ENCODE measurements at places on chromosomes 3 and 15.

GRCh38 chr3:14378415-14378814 lies 24.0 kb upstream of the SLC6A6 start:
- no peak for DNase-seq

DNA sequence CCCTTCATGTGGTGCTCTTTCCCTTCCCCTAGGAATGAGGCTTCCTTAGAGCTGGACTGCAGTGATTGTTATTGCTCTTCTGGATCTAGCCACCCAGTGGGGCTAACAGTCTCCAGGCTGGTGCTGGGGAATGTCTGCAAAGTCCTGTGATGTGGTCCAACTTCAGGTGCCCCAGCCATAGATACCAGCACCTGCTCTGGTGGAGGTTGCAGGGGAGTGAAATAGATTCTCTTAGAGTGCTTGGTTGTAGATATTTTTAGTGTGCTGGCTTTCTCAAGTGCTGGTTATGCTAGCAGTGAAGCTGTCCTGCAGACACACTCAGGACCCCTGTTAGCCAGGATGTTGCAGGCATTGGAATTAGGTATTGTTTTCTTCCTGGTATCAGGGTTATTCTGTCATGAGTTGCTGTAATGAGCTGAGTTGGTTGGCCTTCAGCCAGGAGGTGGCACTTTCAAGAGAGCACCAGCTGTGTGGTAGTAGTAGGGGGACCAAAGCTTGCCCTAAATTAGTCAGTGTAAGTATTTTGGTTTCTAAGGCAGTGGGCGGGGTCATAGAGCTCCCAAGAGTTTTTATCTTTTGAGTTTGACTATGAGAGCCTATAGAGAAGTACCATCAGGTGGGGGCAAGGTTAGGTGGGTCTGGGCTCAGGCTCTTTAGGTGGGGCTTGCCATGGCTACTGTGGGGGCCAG lies 317.5 kb upstream of the SGO1 start:
- no peak for DNase-seq

DNA sequence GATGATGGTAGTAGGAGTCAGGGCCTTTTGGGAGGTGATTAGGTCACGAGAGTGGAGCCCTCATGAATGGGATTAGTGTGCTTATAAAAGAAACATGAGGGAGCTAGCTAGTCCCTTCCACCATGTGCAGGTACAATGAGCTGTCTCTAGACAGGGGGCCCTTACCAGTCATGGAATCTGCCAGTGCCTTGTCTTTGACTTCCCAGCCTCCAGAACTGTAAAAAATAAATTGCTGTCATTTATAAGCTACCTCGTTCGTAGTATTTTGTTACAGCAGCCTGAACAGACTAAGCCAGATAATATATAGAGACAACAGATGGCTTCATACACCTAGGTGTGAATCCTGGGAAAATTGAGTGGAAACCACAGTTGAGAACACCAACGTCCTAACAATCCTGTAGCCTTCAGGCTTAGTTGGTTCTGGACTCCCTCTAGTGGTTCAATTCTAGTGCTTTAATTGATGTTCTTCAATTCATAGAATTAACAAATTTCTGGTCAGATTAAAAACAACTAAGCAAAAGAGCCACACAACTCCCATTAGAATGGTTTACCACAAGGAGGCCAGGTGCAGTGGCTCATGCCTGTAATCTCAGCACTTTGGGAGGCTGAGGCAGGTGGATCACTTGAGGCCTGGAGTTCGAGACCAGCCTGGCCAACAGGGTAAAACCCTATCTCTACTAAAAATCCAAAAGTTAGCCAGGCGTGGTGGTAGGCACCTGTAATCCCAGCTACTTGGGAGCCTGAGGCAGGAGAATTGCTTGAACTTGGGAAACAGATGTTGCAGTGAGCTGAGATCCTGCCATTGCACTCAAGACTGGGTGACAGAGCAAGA lies 21.3 kb upstream of the GATM start:
- no peak for DNase-seq

DNA sequence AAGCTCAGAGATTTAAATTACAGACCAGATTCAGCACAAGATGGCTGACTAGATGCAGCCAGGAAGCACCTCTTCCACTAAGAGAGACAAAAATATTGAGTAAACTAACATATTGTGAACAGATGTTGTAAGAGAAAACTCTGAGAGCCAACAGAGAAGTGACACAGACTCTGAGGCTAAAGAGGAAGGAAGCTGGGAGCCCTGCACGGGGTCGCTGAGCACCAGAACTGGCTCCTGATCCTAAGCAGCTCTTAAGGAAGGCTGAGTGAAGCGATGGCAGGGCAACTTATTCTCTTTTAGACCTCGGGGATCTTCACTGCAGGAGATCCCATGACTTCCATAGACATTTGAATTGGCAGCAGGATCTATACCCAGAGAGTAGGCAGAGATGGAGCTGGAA lies 578.0 kb upstream of the GRM7 start:
- DNase-seq, result peak; percentile 51

GRCh38 chr15:87710406-87710805 lies 546.1 kb downstream of the NTRK3 start:
- DNase-seq, result no peak

DNA sequence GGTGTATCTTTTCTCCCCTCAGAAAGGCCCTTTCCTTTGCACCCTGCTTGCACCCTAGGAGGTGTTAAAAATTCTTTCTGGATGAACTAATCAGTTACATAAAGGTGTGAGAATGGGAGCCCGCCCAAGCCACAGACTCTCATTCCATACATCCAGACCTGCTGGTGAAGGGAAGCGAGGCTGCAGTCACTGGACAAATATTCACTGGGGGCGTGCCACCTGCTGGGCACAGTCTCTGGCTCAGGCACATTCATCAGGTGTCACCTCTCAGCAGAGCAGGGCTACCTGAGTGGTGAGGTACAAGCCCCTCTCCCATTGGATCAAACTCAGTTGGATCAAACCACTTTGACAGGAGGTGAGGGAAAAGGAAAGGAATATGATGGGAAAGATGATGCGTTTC lies 52.0 kb downstream of the NTRK3 start:
- DNase-seq, result no peak

DNA sequence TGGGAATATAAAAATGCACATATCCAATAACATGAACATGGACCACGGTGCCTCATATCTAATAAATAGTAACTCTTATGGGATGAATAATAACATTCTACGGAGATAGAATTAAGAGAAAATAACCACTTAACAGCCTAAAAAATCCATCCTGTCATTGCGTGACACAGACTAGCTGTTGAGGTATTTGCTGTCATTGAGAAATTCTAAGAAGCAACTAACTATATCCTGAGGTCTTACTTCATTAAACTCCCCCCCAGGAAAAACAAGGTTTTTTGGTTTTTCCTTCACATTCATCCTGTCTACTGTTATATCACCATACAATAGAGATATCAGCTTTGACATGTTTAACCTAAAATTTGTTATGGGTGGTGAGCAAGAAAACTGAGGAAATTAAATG lies 14.3 kb downstream of the CEP152 start:
- no peak for DNase-seq

- DNase-seq, result no peak
Measured at GRCh38 chr3:16739541-16740105, 134.4 kb upstream of the DAZL start.

DNA sequence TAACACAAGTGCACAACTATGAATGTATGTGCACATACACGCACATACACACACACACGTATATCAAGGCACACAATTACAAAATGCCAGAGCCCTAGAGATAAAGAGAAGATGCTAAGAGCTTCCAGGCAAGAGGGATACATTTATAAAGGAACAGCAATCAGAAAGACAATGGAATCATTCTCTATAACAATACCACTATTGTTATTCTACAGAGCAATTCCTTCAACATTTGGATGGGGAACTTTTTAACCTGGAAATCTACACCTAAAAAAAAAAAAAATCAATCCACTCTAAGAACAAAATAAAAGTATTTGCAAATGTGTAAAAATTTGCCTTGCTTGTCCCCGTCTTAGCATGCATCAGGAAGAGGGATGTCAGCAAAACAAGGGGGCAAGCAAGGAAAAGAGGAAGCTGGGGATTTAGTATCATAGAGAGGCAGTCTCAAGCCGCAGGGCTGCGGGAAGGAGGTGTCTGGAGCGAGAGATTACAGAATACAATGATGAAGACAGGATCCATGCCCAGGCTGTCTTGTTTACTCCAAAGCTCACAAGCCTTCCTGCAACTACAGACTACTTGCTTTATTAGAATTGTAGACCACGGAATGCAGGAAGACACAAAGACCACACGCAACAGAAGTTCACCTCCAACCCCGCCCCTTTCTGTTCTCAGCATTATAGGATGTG lies 220.2 kb downstream of the NTRK3 start:
- DNase-seq, result no peak

GRCh38 chr3:28207000-28207733 lies 34.3 kb upstream of the CMC1 start:
- no peak for DNase-seq

DNA sequence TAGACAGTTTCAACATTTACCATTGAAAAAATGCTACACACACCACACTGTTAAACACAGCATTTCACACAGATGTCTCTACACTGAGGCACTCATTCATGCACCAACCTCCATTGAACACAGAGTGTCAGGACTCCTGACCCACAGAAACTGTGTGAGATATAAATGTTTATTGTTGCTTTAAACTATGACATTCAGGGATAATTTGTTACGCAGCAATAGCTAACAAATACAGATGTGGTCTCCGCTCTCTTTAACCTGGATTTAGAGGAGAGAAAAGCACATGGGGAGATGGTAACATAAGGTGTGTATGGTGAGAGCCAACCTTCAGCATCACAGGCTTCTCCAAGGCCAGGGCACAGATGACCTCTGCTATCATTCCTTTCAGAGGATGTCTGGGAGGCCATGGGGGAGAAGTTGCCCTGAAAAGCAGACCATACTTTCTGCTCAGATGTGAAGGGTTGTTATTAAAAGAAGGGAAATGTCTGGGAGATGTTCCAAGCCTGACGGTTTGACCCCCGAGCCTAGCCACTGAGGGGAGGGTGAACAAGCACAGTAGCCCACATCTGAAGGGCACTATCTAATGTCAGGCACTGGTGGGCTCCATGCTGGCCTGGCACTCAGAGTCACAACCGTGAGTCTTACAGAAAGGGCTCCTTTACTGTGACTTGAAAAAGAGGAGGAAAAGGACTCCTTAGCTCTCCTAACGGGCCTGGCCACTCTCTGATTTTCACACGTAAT lies 284.5 kb upstream of the TLE3 start:
- no peak for DNase-seq

DNA sequence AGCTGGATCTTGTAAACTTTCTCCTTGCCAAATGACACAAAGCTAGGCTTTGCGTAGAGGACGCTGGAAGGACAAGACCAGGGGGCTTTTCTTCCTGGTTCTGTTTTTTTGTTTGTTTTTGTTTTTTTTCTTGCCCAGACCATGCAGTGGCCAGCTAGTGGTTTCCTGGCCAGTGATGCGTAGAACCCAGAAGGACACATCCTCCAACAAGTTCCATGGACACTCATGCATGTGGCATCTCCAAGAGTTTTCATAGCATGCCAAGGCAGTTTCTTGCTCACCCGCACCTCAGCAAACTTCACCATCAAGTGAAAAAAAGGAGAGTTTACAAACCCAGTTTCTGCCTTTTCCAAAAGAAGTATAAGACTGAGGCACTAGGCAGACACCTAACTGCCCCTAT lies 46.1 kb upstream of the TMCO5A start:
- no peak for DNase-seq

- DNase-seq, result no peak
Measured at GRCh38 chr3:64975147-64975546, 287.3 kb upstream of the ADAMTS9 start.

- no peak for DNase-seq
Measured at GRCh38 chr15:50232791-50233190, 32.7 kb downstream of the HDC start.

DNA sequence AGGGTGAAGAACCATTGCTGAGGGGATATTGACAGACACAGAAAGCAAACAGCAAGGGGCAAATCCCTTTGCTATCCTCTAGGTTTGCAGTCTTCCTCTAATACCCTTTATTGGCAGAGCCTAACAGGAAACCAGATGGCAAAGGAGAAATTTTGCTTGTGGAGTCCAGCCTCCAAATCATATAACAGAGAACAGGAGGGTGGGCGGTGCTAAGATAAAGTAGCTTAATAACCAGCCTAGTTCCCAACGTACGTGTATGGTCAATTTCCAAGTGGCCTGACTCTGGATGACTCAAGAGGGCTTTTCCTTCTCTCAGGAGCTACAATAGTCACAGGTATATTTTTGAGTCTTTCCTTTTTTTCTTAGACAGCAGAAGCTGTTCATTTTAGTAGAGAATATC lies 404.5 kb downstream of the PDCD6IP start:
- DNase-seq, result no peak

All from HL-60 (cell line).